ENCODE measurements at places on chromosomes 7 and 10.
A peak's percentile ranks its signal among the peaks of the same experiment; 100 is the strongest.

GRCh38 chr10:25059990-25060389 lies 43.6 kb downstream of the THNSL1 start:
- peaks cover 6% of the 10 kb centered on the region for H3K36me3 ChIP-seq

DNA sequence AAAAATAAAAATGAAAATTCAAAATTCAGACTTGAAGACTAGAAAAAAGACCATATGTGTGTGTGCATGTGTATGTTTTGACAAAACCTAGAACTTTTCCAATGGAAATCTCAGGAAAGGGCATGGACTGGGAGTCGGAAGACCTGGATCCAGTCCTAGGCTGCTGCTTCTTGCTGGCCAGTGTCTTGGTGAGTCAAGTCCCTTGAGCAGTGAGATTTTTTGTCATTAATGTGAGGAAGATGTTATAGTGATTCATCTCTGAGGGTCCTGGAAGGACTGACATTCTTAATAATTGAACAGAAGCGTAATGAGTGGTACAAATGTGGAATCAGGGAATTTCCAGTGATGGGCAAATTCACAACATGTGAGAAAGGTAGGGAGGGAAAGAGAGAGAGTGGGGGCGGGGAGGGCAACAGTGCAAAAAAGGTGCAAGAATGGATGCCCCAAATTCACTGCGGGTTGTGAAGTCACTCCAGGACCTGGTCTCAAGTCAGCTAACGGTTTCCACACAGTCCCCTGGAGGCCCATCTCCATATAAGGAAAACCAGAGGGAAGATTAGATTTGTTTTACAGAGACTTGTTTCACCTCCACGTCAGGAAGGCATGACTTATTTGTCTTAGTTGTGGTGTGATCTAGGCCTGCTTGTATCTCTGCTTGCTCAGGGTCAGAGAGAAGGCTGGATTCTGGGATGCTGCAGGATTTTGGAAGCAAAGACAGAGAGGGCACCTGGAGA lies 201.7 kb downstream of the BUB3 start:
- no peaks in the 10 kb centered on the region for H3K4me1 ChIP-seq
- no peak for ATAC-seq
- H3K36me3 ChIP-seq, result no peaks in the 10 kb centered on the region
- H3K27me3 ChIP-seq, result no peaks in the 10 kb centered on the region
- H3K27ac ChIP-seq, result no peak overlapping the region
- H3K4me3 ChIP-seq, result no peak overlapping the region

DNA sequence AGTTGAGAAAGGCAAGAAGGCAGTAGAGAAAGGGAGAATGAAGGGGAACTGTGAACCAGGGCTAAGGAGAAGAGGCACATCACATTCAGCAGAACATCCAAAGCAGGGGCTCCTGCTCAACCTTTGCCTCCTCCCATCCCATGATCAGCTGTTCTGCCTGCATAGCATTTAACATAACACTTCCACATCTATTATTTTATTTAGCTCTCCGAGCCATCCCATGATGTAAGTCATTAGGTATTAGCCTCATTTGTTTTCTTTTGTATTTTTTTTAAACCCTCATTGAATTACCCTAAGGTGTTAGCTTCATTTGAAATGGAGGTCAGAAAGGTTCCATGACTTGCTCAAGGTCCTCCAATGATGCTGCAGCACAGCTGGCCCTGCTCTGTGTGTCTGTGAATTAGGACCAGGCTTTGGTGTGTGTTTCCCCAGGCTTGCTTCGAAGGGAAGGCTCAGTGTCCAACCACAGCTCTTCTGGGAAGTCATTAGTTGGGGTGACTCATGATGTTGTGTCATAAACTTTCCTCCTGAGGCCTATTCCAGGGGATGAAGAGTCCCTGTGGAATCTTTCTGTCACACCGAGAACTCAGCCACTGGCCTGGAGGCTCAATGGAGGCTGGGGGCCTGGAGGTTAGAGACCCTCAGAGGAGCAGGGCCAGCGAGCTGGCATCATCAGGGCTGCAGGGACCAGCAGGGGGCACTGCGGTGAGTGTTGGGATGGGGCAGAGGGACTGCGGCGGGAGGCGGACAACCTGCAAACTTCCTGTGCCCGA lies 16.5 kb downstream of the NPFFR1 start:
- no peak overlapping the region for H3K4me3 ChIP-seq
- ATAC-seq, result peak; percentile 65

GRCh38 chr7:131621652-131622051 lies 65.2 kb upstream of the PODXL start:
- no peak overlapping the region for H3K4me3 ChIP-seq
- H3K4me1 ChIP-seq, result no peaks in the 10 kb centered on the region
- no peaks in the 10 kb centered on the region for H3K36me3 ChIP-seq
- peaks cover 5% of the 10 kb centered on the region for H3K27me3 ChIP-seq
- H3K27ac ChIP-seq, result no peak overlapping the region

All from activated T-helper 17 cell treated with anti-CD3 and anti-CD28 coated beads, Interleukin-2, amount 50 U/mL, for 72 hours (primary cell).